ENCODE measurements at places on chromosomes 7 and 10.

- no peak for DNase-seq
Measured at GRCh38 chr7:54860843-54861242, 101.8 kb upstream of the SEC61G start.

- DNase-seq: no peak
Measured at GRCh38 chr7:1533255-1533546, 2.7 kb downstream of the MAFK start.

GRCh38 chr10:75202321-75203045 lies 8.1 kb upstream of the VDAC2 start:
- no peak for DNase-seq

GRCh38 chr7:54215424-54215823 lies 326.8 kb upstream of the VSTM2A start:
- no peak for DNase-seq

DNA sequence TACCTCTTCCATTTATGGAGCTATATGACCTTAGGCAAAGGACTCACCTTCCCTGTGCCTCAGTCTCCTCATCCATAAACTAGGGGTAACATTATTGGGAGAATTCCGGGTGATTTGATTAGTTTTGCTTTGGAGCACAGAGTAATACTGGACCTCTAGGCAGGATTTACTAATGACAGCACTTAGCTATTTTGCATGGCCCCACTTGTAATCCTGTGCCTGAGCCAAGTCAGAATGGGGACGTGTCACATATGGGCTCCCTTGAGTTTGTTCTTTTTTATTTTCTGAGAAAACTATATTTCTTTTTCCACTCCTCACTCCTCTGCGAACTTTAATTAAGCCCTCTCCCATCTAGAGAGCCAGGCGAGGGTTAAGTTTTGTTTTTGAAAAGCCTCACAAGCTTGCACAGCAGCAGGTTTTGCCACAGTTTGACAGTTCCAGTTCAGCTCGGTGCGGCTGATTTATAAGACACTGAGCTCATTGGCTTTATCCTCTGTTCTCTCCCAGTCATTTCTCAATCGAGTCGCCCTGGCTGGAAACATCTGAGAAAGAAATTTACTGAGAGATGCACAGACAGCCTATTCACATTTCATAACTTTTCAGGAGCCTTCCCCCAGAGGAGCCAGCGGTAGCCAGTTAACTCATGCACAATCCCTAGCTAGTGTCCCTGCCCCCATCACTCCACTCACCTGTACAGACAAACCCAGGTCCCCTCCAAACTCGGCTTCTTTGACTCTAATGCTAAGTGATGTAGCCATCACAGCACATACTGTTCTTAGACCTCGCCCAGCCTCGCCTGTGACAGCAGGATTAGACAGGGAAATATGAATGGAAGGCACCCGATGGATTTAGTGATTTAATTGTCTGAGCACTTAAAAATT lies 441.9 kb upstream of the NPVF start:
- DNase-seq: no peak

GRCh38 chr7:36765605-36766004 lies 41.3 kb upstream of the AOAH start:
- DNase-seq: no peak

DNA sequence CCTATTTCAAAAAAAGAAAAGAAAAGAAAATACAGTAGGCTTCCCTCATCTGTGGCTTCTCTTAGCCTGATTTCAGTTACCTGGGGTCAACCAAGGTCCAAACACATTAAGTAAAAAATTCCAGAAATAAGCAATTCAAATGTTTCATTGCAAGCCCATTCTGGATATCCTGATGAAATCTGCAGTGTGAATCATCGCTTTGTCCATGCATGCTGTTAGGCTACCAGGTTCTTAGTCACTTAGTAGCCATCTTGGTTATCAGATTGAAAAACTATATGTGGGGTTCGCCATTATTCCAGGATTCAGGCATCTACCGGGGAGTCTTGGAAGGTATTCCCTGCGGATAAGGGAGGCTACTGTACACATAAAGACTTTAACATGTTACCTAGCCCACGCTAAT lies 991 bp upstream of the FAM204A start:
- DNase-seq: no peak

GRCh38 chr10:88033385-88033784 lies 170.0 kb downstream of the PTEN start:
- no peak for DNase-seq

DNA sequence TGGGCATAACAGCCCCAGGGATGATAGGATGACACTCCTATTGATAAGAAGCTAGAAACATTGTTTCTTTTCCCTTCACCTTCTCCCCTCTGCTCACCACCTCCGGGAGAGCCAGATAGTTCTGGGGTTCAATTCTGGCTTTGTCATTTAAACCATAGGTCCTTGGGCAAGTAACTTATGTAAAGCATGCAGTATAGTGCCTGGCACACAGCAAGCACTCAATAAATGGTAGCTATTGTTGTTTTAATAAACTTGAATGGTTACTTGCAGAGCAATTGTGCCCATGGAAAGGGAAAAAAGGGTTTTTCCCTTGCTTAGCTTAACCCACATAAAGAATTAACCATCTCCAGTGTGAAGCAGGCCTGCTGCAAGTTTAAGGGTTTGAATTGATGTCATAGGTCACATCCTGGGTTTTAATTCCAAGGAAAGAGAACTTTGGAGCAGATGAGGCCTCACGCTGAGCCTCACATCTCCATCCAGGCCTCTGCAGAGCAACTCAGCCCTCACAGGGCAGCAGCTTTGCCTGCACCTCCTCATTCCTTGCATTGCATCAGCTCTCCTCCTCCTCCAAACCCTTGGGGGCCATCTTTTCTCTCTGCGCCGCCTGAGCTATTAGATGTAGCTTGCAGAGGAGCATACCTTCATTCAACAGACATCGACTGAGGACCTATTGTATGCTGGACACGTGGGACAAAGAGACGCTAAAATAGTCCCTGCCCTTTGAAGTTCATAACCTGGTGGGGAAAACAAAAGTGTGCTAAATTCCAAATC lies 22.9 kb downstream of the ZNF775 start:
- DNase-seq: no peak

DNA sequence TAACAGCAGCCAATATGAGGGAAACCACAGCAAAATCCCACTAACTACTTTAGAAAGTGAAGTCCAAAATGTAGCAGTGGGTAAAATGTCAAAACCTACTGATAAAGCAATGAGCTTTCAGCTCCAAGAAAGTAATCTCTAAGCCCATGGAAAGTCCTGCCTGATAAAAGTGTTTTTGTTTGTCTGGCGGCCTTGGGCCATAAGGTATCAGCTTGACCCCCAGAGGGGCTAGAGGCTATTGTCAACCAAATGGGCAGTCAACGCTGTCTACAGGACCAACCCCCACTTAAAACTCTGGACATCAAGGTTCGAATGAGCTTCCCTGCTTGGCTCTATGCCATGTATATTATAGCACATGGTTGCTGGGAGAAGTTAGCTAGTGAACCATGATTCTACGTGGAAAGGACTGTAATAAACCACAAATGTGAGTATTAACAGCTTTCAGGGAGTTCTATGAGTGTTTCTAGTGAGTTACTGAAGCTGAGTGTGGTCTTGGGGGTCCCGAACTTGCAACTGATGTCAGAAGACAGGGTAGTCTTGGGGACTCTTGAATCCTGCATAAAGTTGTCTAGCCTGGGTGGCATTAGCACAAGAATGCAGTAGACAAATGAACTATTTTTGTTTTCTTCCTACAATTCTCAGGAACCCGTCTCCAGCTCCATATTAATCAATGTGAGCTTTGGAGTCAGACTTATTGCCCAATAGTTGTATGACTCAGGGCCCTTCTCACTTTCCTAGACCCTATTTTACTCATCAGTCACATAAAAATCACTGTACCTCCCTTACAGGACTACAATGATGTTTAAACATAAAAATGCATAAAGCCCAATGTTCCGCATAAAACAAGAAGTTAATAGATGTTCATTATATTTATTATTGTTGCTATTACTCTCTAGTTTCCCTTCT lies 164.9 kb downstream of the DGKI start:
- DNase-seq: no peak
